ENCODE measurements at places on chromosomes 11 and 22.
A peak's percentile ranks its signal among the peaks of the same experiment; 100 is the strongest.

GRCh38 chr22:19890502-19891316 is 36.0 kb upstream of the GNB1L start:
- DNase-seq: no peak

DNA sequence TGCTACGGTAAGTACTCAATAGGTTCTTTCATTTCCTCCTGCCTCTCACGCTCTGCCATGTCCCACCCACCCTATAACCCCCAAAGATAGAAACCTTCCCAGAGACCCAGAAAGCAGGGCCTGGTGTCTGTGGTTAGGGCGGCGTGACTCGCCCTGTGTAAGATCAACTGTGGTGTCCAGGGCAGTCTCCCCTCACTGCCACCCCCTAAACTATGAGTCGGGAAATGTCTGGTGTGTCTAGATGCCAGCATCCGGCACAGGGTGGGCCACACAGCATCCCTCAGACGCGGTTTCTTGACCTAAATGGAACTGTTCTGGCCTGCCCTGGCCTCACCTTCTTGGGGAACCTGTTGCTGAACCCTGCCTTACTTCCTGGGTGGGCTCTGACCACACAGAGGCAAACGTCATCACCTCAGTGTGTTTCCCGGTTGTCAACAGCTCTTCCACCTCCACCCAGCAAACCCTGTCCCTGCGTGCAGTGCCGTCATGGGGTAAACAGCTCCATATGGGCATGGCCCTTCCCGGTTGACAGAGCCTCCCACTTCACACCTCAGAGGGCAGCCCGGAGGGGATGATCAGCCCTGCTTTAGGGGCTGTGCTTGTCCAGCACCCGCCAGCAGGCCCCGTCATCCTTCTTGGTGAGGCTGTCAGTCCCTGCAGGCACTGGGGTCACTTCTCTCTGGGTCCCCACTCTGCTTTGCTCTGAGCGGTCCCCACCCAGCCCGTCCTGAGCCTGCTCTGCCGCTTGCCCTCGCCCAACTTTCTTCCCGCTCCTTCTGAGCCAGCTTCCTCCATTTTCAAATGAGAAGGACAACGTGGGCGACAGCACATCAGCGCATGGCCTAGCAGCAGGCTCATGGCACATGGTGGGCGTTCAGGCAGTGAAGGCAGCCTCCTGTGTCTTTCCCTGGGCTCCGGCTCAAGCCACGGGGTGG is 6.0 kb downstream of the WNT11 start:
- no peak for DNase-seq

DNA sequence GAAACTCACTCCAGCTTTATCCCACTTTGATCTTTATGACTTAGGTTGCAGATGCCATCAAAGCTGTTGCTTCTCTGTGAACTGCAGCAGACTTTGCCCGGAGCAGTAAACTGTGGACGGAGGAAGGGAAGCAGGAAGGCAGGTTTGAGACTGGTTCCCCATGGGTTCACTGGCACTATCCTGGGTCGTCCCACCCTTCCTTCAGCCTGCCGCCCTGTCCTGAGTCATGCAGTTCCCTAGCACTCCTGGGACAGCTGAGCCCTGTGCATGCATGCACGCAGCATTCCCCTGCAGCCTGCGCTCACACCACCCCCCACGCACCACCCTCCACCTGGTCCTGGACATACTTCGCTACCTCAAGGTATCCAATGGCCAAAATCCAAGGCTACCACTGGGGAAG is 23.5 kb upstream of the P2RY2 start:
- peak; percentile 30 for DNase-seq

DNA sequence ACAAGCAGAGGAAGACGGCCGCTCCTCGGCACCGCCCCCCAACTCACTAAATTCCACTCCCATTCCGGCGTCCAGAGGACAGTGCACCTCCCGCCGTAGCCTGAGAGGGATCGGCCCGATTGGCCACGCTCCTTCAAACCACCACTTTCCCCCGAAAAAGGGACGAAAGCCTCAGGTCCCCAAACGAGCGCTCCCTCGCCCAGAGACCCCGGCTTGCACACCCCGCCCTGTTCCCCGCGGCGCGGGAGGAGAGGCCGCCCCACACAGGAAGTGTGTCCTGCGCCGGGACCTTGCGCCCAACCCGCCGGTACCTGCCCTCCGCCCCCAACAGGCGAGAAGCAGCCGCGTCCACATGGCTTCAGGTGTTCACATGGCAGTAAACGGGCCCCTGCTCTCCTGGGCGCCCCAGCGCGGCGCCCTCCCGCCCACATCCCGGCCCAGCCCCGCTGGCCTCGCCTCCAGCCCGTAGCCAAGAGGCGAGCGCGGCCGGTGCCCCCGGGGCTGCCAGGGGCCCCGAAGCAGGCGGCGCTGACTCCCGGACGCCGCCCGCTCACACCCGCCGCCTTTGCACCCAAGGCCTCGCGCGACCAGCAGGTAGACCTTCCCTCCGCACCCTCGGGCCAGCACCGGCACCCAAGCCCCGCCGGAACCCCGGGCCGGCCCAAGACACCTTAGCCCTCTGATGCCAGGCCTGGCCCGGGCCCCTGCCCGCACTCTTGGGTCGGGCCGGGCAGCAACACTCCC is 849 bp downstream of the TCF20 start:
- DNase-seq: no peak

DNA sequence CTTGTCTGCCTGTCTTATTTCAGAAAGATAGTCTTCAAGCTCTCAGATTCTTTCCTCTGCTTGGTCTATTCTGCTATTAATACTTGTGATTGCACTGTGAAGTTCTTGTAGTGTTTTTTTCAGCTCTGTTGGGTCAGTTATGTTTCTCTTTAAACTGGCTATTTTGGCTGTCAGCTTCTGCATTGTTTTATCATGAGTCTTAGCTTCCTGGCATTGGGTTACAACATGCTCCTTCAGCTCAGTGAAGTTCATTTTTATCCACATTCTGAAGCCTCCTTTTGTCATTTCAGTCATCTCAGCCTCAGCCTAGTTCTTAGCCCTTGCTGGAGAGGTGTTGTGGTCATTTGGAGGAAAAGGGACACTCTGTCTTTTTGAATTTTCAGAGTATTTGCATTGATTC is 15.5 kb upstream of the DEPDC7 start:
- DNase-seq: peak; percentile 59

GRCh38 chr11:46755962-46756361 is 36.9 kb downstream of the F2 start:
- DNase-seq: no peak

DNA sequence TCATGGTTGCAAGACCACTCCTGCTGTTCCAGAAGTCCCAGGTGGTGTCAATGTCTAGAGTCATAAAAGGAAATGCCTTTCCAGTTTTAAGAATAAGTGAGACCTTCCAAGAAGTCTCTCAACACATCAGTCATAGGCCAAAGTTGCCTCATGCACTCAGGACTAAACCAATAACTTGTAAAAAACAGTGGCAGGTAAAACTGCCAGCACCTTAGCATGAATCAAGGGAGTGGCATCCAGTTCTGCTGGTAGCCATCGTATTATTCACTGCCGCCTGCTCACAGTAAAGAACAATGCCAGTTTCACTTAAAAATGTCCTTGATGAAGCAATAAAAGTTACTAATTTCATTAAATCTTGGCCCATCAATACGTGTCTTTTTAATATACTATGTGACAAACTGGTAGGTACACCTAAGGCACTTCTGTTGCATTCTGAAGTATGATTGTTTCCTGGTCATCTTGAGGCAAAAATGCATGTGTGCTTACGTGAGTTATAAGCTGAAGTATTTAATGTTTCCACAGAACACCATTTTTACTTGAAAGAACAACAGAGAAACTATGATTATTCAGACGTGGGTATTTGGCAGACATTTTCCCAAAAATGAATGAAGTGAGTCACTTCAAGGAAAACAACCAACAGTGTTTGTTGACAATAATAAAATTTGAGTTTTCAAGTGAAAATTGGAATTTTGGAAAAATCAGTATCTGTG is 125.2 kb upstream of the SNX19 start:
- no peak for DNase-seq

- no peak for DNase-seq
Observed at GRCh38 chr11:64715756-64716472, 7.1 kb downstream of the NRXN2 start.

GRCh38 chr11:112352907-112353306 is 92.2 kb upstream of the PLET1 start:
- no peak for DNase-seq

- DNase-seq: no peak
Observed at GRCh38 chr11:15143855-15144254, 29.1 kb downstream of the INSC start.

DNA sequence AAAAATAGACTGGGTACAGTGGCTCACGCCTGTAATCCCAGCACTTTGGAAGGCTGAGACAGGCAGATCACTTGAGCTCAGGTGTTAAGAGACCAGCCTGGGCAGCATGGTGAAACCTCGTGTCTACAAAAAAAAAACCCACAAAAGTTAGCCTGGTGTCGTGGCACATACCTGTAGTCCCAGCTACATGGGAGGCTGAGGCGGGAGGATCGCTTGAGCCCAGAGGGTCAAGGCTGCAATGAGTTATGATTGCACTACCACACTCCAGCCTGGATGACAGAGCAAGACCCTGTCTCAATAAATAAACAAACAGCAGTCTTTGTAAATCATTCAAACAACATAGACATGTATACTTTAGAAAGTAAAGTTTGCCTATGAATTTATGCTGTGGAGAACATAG is 2.5 kb downstream of the MOV10L1 start:
- no peak for DNase-seq

DNA sequence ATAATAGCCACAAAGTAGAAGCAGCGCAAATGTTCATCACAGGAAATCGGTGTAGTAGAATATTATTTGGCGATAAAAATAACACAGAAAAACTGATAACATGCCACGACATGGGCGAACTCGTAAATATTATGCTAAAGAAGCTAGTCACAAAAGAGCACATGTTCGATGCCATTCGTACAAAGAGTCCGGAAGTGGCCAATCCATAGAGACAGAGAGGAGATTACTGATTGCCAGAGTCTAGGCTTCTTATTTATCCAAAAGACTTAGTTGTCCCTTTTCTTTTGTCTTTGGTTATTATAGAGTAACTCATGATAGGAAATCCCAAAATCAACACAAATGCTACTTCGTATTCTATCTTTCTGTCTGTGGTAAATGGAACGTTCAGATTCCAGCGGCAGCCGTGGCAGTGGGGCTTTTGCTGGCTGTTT is 56.5 kb downstream of the MED15 start:
- DNase-seq: no peak

GRCh38 chr11:22347857-22348487 is 9.8 kb downstream of the SLC17A6 start:
- DNase-seq: no peak

DNA sequence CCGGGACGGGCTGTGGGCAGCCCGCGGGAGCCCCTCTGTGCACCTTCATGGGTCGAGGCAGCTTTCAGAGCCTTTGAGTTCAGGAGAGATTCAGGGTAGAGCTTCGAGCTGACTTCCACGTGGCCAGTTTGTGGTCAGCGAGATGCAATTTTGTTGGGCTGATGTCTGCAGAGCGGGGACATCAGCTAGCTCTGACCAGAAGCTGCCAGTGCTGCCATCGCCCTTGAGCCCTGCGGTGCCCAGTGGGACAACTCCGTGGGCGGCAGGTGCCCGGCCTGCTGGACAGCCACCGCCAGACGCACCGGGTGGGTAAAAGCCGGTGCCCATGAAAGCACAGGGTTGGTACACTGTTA is 719 bp downstream of the TALDO1 start:
- peak; percentile 37 for DNase-seq

- DNase-seq: no peak
Observed at GRCh38 chr11:113389272-113389671, 1.7 kb downstream of the ANKK1 start.

GRCh38 chr11:95296621-95297025 is 65.6 kb upstream of the SESN3 start:
- DNase-seq: peak; percentile 9

Data from A172 (cell line).